Kidney capillary endothelial cell (primary cell): ENCODE measurements at places on chromosomes 16 and 17.

DNA sequence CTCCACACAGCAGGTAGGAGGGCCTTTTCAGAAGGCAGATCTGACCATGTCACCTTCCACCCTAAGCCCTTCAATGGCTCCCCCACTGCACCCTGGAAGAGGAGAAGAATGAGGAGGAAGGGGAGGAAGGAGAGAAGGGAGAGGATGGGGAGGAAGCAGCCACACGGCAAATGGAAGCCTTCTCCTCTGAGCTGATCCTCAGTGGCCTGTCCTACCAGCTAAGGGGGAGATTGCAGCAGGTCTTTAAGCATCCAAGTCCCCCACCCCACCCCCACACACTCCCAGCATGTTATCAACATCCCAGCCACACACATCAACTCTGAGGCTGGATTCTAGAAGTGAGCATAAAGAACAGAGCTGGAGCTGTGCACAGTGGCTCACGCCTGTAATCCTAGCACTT, 46.2 kb upstream of the RBFOX3 start:
- DNase-seq, result no peak

GRCh38 chr16:75733305-75734211, 7.3 kb upstream of the CPHXL start:
- DNase-seq, result no peak

DNA sequence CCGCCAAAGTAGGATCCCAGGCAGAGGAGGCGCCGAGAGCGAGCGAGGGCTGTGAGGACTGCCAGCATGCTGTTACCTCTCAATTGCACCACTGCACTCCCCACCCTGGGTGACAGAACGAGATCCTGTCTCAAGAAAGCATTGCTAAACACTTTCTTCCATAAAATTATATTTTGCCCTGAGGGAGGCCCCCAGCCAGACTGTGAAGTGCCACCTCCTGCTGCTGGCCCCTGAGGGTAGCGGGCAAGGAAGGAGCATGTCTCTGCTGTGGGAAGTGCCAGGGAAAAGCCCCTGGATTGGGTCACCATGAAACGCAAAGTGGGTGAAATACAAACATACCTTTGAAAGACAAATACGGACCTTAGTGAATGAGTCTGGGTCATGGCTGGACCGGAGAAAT, 78.0 kb upstream of the AMZ2 start:
- DNase-seq, result no peak

GRCh38 chr17:45148183-45149036, at the start of gene HEXIM1:
Gene HEXIM1, plus strand, starts transcription at chr17:45148475. Its CDS starts 716 bp downstream, at chr17:45149191.
- peak; percentile 97 for DNase-seq

GRCh38 chr16:1707193-1707790, 1.3 kb downstream of the MAPK8IP3 start:
- DNase-seq, result no peak

GRCh38 chr16:53689636-53690035, 14.0 kb downstream of the RPGRIP1L start:
- peak; percentile 19 for DNase-seq

- no peak for DNase-seq
These were observed 8.6 kb upstream of the DNAH9 start for GRCh38 chr17:11589716-11590115.

- no peak for DNase-seq
These were observed 204.2 kb upstream of the FOXF1 start for GRCh38 chr16:86306011-86306644.

DNA sequence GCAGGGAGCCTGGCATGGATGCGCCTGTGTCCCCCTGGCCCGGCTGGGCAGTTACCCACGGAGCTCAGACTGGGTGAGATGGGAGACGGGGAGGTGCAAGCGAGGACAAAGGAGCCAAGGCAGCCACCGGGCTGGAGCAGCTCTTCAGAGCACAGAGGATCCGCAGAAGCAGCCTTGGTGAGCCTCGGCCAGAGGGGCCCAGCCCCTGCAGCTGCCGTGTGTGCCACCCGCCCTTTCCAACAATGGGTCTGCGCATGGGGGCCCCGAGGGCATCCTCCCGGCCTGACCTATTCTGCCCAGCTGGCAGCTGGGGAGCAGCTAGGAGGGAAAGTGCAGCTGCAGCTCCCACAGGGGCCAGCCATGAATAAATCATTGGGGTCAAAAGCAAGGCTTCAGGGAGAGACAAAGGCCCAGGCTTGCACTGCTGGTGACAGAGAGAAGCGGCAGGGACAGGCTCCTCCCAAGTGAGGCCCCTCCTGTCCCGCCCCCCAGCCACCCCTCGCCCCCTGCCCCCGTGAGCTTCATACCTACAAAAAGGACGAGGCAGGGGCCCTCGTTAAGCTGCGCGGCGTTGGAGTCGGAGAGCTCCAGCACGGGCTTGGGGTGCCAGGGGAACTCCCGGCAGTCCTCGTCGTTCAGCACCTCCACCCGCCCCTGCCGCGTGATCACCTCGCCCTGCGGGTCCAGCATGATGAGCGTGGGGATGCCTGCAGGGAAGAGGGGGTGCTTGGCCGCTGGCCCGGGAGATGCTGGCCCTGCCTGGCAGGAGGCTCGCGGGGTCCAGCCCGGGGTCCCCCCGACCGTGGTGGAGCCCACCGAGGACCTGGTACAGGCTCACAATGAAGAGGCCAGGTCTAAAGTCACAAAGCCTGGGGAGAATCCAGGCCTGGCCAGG, 22.6 kb downstream of the MRM3 start:
- DNase-seq, result no peak

DNA sequence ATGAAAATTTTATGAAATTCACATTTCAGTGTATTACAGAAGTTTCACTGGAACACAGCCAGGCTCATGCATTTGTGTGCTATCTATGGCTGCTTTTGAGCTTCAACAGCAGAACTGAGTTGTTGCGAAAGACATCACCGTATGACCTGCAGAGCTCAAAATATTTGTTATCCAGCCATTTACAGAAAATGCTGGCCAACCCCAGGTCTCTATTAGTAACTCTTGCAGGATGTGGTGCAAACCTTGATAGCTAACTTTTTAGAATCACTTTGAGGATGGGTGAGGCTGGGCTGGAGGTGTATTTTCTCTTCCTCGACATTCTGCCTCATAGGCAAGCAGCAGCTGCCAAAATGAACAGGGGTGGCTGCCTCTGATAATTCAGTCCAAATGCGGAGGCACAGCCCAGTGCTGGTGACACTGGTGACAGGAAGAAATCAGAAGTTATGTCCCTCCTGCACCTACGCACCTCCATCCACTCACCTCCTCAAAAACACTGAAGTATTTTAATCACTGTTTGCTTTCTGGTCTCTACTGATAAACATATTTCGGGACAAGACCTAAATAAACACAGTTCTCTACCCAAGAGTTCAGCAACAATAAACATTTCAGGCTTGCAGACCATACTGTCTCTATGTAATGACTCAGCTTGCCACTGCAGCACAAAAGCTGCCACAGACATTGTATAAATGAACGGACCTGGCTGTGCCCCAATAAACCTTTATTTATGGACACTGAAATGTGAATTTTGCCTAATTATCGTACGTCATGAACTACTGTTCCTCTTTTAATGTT, 28.5 kb downstream of the ARHGAP17 start:
- DNase-seq, result peak; percentile 61

- DNase-seq, result no peak
These were observed 64.9 kb downstream of the IRF8 start for GRCh38 chr16:85963753-85964285.

GRCh38 chr16:69056421-69056820, 49.0 kb upstream of the HAS3 start:
- no peak for DNase-seq

DNA sequence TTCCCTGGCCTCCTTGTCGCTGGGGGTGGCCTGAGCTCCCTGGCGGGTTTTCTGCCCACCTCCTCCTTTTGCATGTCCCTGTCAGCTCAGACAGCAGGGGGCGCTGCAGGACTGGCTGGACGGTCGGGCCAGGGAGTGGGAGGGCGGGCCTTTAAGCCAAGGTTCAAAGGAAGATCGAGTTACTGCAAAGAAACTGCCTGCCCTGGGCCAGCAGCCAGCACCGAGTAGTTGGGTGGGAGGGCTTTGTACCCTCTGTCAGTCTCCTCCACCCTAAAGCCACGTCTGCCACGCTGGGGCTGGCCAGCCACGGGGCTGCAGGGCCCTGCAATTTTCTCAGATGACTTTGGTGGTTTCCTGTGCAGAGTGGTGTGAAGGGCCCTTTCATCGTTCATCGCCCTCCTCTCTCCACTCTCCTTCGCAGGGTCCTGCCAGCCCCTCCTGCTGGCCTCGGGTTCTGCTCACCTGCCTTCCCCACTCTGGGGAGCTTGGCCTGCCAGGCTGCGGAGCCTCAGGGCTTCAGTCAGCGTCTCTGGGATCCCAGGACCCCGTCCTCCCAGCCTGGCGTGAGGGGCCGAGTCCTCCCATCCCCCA, 12.3 kb downstream of the GPR142 start:
- DNase-seq, result peak; percentile 89

- no peak for DNase-seq
These were observed 17.5 kb downstream of the RAB11FIP3 start for GRCh38 chr16:442976-443375.

GRCh38 chr17:28407130-28407973, 1.3 kb upstream of the SLC46A1 start:
- DNase-seq, result no peak

GRCh38 chr17:4948166-4948930, at the start of gene PFN1:
Gene PFN1, minus strand, starts transcription at chr17:4948530. Its CDS starts 136 bp downstream, at chr17:4948394.
- DNase-seq, result peak; percentile 74

- no peak for DNase-seq
These were observed 44.3 kb downstream of the SOCS3 start for GRCh38 chr17:78315355-78316114.

GRCh38 chr16:28073836-28074235, 10.3 kb upstream of the GSG1L start:
- no peak for DNase-seq

GRCh38 chr17:43917348-43918025, 10.2 kb upstream of the MPP2 start:
- no peak for DNase-seq

DNA sequence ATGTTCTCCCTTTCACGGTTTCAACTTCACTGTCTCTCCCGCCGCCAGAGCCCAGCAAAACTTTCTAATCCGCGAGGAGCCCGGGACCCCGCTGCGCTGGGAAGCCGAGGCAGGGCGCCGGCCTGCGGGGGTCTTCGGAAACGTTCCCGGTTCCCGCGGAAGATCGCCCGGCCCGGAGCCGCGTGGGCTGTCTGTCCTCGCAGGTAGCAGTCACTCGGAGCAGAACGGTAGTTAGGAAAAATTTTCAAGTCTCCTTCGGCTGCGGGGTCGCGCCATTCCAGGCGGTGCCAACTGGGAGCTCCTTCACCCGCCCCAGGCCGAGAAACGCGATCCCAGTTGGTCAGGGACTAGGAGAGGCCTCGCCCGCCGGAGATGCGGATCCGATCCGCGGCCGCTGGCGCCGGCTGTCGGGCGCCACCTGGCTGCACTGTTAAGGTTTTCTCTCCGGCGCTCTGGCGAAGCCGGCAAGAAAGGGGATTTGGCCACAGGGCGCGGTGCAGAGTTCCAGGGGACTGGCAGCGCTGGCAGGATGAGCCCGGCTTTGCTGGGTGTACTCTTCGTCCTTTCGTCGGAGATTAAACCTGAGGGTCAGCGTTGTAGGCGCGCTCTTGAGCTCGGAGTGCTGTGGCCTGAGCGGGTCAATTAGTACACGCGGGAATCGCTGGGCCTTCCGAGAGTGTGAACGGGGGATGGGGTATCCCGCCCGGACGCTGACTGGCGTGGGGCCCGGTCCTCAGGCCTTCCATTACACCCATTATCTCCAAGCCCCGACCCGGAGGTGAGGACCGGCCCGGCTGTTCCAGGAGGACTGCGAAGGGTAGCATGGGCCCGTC, 135.4 kb downstream of the KCNJ12 start:
- DNase-seq, result peak; percentile 70

- DNase-seq, result no peak
These were observed 184.5 kb downstream of the CCT6B start for GRCh38 chr17:34776456-34777443.

- no peak for DNase-seq
These were observed 4.9 kb downstream of the INO80E start for GRCh38 chr16:30000735-30001631.

DNA sequence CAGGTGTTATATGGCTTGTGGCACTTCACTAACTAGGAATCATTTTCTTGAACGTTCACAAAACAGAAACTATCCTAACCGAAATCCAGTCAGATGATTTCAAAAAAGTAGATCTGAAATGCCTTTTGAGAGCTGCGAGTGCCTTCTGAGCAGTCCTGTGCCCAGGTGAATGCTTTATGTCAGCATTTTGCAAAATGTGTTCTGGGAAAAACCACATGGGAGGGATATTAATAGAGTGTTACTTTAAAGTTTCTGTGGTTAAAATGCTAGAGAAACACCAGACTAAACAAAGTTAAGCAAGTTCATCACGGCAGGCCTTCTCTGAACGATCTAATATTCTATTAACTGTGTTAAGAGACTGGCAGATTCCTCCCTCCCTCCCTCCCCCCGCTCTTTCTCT, 15.8 kb upstream of the RGS9 start:
- no peak for DNase-seq

DNA sequence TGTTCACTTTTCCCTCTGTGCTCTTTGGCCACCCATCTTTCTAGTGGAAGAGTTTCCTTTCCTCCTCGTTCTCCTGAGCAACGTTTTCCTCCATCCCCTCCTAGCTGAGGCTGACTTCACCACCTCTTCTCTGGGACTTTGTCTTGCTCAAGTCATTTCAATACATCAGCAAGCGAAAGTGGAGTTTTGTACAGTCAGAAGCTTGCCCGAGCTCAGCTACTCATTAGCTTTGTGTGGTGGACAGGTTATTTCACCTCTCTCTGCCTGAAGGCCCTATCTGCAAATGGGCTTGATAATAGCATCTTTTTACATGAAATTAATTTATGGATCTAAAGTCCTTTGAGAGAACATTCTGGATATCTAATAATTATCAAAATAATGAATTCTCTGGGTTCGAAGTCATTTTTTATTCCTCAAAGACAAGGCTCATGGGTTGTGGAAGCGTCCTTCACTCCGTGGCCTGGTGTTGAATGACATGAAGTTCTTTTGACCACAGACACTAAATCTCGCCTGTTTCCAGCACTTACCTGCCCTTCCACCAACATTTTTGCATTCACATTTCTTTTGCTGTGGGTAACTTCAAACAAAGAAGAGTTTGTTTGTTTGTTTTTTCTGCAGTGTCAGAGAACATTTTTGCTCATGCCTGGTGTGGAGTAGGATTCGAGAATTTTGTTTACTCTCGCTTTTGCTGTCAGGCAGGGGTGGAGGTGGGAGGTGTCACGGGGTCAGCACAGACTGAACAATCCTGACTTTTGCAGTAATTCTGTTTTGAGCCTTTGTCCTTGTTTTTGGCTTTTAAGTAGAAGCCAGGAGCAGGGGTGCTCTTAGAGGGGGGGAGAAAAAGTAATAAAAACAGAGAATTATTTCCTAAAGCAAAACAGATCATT, 155.0 kb upstream of the CACNG5 start:
- no peak for DNase-seq

- DNase-seq, result no peak
These were observed 22.4 kb downstream of the MIS12 start for GRCh38 chr17:5508810-5509209.

- no peak for DNase-seq
These were observed 57.8 kb downstream of the ENGASE start for GRCh38 chr17:79132271-79133064.

DNA sequence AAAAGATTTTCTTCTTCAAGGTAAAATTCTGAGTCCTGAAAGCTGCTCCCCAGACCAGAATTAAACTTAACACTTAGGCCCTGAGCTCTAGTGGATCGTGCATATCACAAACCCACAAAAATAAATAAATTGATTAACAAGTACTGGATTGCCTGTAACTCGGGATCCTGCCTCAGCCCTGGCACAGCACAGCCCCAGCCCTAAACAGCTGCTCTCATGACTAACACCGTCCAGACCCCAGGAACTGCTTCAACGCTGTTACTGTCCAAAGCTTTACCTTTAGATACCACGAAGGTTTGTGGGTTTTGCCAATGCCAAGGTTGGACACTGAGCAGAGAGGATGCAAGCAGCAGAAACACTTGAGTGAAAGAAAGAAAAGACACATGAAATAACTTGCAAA, 172.5 kb downstream of the COPRS start:
- no peak for DNase-seq

GRCh38 chr16:22194707-22195444, 11.2 kb upstream of the EEF2K start:
- DNase-seq, result no peak
